Progenitor cell of endocrine pancreas (in vitro differentiated cells): ENCODE measurements at places on chromosomes 5 and 9.

GRCh38 chr5:120771202-120771601 is 307.1 kb downstream of the PRR16 start:
- DNase-seq, result no peak

DNA sequence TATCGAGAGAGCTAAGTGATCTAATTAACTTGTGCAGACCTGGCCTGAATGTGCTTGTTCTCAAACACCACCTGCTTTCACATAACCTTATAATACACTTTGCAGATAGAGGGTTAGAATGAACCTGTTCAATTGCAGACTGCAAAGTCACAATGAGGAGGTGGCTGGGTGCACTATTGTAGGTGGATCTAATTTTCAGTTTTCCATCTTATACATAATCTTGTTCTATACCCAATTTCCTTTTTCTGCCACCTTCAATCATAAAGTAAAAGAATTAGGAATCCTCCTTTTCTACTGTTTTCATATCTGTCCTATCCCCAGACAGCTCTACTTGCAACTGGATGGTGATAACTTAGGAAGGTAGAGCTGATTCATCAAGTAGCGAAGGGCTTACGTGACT is 68.8 kb upstream of the APC start:
- no peak for DNase-seq

DNA sequence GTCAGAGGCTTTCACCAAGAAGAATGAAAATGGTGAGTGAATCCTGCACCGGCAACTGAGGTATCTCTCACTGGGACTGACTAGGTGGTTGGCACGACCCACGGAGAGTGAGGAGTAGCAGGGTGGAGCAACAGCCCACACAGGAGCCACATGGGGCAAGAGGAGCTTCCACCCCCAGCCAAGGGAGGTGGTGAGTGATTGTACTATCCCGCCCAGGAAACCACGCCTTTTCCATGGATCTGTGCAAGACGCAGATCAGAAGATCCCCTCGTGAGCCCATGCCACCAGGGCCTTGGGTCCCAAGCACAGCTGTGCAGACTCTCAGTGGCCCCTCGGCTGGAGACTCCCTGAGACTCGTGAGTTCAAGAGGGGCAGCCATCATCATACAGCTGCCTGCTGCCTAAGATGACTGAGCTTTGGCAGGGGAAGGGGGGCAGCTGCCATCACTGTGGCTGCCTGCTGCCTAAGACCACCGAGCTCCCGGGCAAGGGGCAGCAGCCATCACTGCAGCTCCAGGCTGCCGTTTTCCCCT is 229.5 kb downstream of the AP3B1 start:
- no peak for DNase-seq

GRCh38 chr5:38695021-38695958 is 138.8 kb upstream of the LIFR start:
- DNase-seq, result no peak

GRCh38 chr9:128689820-128690683 is 1.0 kb downstream of the SET start:
- DNase-seq, result no peak

- DNase-seq, result no peak
These were observed 76.3 kb downstream of the FOCAD start for GRCh38 chr9:20760246-20760891.

- no peak for DNase-seq
These were observed 465.4 kb downstream of the RASEF start for GRCh38 chr9:82597241-82598203.

DNA sequence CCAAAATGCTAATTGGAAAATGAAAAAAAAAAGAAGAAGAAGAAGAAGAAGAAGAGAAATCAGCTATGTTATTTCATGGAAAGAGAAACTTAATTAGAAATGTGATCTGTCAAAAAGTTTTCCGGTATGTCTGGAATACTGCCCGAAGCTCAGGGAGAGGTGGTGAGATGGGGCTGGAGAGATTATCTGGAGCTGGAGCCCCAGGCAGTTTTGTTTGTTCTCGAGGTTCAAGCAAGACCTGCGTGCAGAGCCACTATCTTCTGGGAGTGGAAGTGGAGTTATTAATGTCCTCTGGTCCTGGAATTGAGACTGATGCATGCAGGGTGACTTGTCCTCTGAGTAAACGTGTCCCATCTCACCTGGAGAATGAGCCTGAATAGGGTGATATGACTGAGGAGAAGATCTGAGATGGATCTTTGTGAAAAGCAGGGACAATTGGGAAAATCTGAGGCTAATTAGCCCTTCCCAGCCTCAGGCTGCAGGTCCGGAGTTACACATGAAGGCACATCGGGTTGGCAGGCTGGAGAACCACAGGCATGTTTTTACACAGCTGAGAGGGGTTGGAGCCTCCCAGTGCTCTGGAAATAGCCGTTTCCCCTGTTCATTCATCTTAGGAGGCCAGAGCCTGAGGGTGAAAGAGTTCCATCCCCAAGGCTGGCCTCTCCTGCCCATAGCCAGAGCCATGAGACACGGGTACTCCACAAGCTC is 70.5 kb downstream of the OLFM1 start:
- DNase-seq, result no peak
